Activated CD8-positive, alpha-beta memory T cell treated with anti-CD3 and anti-CD28 coated beads for 1 hour (primary cell): ENCODE measurements at places on chromosomes 16 and 17.

DNA sequence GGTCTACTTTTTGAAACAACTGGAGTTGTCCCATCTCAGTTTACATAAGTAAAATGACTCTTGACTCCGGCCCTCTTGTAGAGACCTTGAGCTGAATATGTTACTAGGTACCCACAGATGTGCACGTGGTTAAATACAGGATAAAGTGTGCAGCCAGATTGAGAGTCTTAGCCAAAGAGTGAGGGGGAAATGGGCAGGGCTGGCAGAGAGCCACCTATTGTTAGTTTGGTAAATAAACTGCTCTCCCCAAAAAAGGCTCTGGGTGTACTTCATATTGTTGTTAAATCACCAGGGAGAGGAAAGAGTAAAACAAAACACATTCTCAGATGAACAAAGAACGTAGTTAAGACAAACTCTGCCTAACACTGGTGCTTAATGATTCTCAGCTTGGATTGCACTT lies 20.3 kb downstream of the G6PC1 start:
- no peak for DNase-seq

- no peak for DNase-seq
These were observed 480.0 kb downstream of the PMP22 start for GRCh38 chr17:14784997-14785696.

DNA sequence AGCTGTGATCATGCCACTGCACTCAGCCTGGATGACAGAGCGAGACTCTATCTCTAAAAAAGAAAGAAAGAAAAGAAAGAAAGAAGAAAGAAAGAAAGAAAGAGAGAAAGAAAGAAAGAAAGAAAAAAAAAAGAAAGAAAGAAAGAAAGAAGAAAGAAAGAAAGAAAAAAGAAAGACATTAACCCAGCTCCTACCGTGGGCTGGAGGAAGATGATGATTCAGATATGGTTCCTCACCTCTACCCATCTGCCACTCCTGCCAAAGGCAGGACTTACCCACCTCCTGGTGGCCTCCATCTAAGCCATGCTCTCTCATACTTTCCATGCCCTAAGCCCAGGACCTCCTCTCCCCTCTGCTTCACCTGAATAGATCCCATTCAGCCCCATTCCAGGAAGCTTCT lies 93.3 kb upstream of the LHX1 start:
- DNase-seq = no peak

DNA sequence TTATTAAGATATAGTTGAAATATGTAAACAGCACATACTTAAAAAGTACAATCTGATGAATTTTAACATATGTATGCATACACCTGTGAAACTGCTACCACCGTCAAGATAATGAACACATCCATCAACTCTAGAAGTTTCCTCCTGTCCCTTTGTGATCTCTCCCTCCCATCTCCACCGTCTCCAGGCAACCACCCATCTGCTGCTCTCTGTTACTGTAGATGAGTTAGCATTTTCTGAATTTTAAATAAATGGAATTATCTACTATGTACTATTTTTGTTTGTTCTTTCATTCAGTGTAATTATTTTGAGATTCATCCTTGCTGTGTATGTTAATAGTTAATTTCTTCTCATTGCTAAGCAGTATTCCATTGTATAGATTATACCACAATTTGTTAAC lies 40.2 kb upstream of the SMPD3 start:
- DNase-seq = no peak

DNA sequence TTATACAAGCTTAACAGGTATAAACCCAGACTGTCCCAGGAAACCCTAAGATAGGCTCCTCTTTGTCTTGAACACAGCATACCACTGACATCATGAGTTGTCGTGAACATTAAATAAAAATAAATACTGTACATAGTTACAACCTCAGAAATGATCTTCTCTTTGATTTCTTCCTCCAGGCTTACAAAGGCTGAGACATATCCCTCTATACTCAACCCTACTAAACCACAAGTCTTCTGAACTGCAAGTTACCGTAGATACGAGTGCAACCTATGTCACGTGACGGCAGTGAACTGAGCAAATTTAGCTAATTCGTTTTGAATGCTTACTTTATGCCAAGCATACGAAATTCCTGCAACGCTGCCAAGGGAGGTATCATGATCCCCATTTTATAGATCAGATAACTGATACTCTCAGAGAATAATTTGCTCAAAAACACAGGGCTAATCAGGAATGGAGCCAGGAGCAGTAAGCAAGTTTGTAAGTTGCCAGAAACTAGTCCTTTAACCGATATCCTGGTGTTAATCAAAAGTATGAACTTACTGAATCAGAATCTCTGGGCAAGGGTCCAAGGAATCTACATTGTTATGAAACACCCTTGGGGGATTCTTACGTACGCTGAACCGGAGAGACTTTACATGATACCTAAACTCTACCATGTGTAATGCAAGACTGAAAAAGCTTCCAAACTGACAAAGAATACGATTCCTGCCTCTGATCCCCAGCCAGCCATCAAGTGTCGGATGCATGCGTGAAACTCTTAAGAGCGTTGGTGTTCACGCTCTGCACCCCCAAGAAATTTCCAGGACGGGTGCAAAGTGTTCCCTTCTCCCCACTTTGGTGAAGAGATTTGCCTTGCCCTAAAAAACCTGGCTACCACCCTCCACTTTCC lies 106.2 kb downstream of the XYLT1 start:
- DNase-seq = no peak
